BJ (cell line): ENCODE measurements at places on chromosomes 16 and 17.

DNA sequence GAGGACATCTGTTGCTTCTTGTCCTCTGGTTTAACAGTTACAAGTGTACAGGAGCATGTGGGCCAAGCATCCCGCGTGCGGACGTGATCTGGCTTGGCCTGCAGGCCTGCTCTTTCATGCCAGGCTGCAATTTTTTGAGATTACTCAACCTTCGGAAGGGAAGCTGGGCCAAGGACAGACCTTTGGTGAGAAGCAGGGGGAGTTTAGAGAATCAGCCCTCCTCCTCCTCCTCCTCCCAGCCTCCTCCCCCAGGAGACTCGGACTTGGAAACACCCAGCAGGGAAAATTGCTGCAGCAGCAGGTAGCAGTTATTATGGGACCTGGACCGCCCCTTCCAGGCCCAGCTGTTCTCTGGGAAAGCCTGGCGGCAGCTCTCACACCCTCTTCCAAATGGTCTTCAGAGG is 5.1 kb upstream of the KLHL36 start:
- DNase-seq: peak; percentile 90

GRCh38 chr17:36544307-36545076 is at the start of gene GGNBP2:
GGNBP2 (plus strand) TSS chr17:36544919; CDS start chr17:36545725, 806 bp downstream.
- peak; percentile 50 for DNase-seq

DNA sequence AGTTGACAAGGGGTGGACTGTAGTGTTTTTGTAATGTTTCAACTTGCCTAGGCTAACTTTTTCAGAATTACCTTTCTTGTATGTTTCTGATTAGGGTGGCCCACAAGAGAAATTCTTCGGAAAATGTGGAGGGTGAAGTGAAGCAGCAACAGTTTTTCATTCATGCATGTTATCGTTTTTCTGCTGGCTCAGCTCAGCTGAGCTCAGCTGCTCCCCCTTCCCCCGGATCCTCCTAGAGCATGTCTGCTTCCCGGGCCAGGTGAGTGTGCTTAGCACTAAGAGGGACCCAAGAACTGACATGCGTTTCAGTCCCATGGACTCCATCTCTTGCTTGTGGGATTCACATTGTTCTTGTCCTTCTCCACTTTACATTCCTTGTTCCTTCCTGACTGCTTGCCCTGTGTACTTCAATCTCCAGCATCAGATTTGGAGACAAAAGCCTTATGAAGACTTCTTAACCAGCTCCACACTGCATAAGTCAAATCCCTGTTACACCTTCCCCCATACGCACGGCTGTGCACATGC is 33.6 kb downstream of the SCPEP1 start:
- no peak for DNase-seq

- DNase-seq: no peak
These were observed 1762.2 kb downstream of the TP53TG3F start for GRCh38 chr16:35221482-35222185.
